ENCODE measurements at places on chromosomes 6 and 20. TPM values are rescaled to one million over a fixed set of nuclear protein-coding genes. Genes with fewer than 3 reads are reported as not detected.
A peak's percentile ranks its signal among the peaks of the same experiment; 100 is the strongest.

The ARMC2 gene
- total RNA-seq: 15.3 TPM

The LHFPL5 gene
- total RNA-seq: 1.1 TPM

DNA sequence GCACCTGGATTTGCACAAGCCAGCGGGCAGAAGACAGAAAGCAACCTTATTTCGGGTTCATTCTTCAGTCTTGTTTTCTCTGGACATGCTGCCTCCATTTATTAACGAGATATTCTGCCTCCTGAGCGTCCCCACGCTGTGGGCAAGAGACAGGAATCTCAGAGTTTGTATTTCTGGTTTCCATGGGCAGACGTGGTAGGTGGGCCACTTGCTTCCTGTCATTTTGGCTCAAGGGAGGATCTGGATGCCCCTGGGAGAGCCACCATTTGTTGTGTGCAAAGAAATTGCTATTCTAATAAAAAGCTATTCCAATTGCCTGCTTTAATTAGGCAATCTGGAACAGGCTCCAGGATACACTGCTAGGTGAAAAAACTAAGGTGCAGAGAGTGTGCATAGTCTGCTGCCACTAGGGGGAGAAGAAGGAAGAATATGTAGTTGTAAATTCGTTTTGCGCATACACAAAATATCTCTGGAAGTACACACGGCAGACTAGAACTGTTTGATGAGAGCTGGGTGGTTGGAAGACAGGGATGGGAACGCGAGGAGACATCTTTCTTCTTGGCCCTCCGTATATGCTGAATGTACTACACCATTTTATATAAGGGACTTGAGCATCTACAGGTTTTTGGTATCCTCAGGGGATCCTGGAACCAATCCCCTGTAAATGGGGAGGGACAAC is 30.1 kb upstream of the SLC16A10 start:
- no peak for DNase-seq

The PLG gene
- total RNA-seq: 0.62 TPM

DNA sequence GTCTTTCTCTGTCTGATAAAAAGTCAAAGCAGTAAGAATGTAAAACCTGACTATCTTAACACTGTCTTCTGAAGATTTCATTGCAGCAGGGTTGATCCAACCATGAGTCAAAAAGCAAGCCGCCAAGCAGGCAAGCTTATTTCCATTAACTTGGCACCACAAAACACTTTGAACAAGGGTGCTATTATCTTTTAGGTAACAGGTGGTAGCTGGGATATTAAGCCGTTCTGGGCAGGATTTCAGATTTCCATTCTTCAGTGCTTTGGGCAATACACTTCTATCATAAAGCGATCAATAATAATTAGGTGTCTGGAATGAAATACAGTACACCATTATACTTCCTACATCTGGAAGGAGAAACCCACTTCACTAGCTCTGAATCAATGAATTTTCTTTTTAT is 181.9 kb downstream of the TBC1D7 start:
- DNase-seq: no peak

GRCh38 chr6:7264041-7264440 is 49.0 kb downstream of the SSR1 start:
- no peak for DNase-seq

DNA sequence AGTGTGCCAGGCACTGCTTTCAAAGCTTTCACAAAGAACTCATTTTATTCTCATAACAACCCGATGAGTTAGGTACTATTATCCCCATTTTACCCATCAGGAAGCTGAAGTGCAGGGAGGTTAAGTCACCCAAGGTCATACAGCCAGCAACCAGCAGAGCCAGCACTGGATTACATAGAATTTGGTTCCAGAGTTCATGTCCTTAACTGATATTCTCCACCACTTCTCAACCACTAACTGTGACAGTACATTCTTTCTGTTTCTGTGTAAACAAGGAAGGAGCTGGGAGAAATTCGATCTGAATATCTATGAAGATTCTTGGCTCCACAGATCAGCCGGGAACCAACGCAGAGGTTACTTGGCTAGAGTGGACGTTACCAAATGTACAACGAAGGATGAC is 98.0 kb downstream of the KIF16B start:
- DNase-seq: no peak

GRCh38 chr6:166106076-166106686 is 61.5 kb downstream of the TBXT start:
- DNase-seq: peak; percentile 53

DNA sequence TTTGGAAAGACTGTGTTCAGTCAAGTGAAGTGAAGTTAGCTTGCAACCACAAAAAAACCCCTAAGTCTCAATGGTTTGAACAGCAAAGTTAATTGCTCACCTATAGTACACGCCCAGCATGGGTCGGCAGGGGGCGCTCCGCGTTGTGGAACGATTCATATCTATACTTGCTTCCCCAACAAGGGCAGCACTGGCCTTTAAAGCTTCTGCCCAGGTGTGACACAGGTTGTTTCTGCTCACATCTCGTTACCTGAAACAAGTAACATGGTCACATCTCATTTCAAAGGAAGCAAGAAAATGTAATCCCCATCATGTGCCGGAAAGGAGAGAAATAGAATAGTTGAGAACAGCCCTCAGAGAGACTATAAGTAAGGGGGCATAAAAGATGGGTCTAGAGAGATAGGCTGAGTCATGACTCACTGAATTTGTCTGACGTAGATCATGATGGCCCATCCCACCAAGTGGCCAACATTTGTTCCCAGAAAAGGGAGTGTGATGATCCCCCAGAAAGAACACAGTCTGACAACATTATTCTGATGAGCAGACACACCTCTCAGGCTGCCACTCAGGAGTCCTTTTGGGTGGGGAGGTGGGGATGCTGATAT is 29.0 kb downstream of the HNF4A start:
- DNase-seq: peak; percentile 16

GRCh38 chr6:135325624-135326424 is 144.7 kb downstream of the MYB start:
- no peak for DNase-seq

DNA sequence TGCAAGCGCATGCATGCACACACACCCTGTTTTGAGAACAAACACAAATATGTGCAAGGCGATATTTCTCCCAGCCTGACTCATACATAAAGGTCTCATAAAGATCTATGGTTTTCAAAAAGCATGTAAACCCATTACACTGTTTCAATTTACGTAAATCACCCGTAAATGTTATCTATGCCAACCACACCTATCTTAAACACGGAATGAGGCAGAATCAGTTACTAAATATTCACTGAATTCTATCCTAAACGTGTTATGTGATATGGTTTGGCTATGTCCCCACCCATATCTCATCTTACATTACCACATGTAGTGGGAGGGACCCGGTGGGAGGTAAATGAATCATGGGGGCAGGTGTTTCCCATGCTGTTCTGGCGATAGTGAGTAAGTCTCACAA is 621.6 kb downstream of the KIF16B start:
- no peak for DNase-seq
